Activated T-helper 1 cell treated with anti-CD3 and anti-CD28 coated beads, Interleukin-2, amount 50 U/mL, for 16 hours (primary cell): ENCODE measurements at places on chromosomes 3 and 15.

GRCh38 chr3:153096731-153097131 lies 65.3 kb upstream of the RAP2B start:
- DNase-seq = no peak

GRCh38 chr3:14780927-14781507 lies 37.7 kb upstream of the FGD5 start:
- DNase-seq = no peak

- DNase-seq = no peak
Measured at GRCh38 chr15:99095626-99096025, 9.3 kb upstream of the SYNM start.

DNA sequence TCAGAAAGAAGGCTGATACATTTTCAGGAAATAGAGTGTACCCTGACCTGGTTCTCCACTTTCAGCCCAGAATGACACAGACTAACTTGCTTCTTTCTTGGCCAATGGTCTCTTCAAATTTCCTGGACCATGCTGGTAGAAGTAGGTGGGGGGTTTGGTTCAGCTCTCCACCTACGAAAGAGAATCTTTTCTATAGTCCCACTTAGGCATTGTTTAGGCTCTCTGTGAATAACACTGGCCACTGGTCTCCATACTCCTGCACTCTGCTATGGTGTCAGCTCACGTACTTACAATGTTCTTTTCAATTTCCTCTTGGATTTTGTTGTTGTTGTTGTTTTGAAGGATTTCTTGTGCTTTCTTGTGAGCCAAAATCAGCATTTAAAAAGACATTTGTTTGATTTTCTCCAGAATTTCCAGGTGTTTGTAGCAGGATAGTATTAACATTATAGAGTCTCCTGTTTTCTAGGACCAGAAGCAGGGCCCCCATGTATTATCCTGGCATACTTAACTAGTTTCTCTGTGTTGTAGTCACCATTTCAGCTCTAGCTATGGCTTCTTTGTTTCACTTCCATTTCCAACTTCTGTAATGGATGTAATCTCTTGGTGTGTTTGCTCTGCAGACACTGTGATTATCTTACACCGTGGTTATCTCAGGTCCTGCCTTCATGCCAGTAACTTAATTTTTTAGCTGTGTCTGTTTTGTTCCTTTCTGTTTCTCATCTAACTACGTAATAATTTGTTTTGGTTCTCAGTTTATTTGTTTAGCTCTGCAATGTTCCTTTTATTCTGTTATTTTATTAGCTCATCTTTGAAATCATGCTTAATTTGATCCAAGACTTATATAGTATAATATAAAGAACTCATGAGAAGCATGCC lies 61.4 kb downstream of the CHRNA7 start:
- DNase-seq = no peak

- no peak for DNase-seq
Measured at GRCh38 chr3:47047673-47048072, 68.2 kb downstream of the NBEAL2 start.

GRCh38 chr15:92914768-92915221 lies 14.7 kb downstream of the CHD2 start:
- no peak for DNase-seq

DNA sequence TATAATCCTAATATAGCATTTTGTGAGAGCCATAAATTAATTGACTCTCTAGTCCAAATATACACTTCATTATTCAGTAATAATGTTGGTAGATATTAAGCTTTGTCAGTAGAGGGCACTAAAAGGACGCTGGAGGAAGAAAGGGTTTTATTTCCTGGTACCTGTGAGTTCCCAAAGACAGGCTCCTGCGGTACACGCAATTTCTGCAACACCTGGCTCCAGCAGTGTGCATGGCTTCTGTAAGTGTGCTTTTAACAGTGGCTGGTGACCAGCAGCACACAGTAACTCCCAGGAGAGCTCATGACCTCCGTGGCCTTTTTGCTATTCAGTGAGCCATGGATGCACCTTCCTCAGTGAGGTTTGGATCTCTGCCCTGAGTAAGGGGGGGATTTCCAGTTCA lies 338.3 kb upstream of the ZNF385D start:
- DNase-seq = no peak

DNA sequence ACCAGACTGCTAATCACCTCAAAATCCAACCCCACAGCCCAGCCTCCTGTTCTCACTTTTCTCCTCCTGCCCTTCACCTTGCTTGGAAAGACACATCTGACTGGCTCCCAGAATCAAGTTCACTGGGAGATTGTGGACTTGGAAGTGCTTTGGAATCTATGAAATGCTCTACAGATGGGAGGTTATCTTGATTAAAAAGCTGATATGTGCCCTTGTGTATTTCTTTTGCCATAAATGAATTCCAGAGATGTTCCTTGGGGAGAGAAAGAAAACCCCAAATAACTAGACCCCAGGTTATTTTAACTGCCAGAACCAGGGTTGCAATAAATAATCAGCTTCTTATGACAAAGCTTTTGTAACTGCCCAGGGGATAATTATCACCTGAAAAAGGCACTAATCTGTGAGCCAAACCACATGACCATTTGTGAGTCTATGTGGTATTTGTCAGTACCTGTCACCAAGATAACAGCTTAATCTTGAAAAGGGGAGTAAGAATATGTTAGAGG lies 21.7 kb upstream of the ARHGEF3 start:
- no peak for DNase-seq
